NCI-H524 treated with DMSO at 0.1 percent for 48 hours (cell line): ENCODE measurements at places on chromosomes 12 and 14.

- DNase-seq, result no peak
Observed at GRCh38 chr12:89951050-89951693, 242.5 kb upstream of the ATP2B1 start.

DNA sequence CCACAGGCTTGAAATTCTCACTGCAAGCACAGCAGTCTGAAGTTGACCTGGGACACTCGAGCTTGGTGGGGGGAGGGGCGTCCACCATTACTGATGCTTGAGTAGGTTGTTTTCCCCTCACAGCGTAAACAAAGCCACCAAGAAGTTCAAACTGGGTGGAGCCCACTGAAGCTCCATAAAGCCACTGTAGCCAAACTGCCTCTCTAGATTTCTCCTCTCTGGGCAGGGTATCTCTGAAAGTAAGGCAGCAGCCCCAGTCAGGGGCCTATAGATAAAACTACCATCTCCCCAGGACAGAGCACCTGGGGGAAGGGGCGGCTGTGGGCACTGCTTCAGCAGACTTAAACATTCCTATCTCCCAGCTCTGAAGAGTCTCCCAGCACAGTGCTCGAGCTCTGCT, 31.7 kb upstream of the ST8SIA1 start:
- DNase-seq, result no peak

- DNase-seq, result no peak
Observed at GRCh38 chr12:132524405-132524804, 34.5 kb downstream of the FBRSL1 start.

GRCh38 chr12:3540387-3540990, 49.5 kb downstream of the PRMT8 start:
- DNase-seq, result no peak

DNA sequence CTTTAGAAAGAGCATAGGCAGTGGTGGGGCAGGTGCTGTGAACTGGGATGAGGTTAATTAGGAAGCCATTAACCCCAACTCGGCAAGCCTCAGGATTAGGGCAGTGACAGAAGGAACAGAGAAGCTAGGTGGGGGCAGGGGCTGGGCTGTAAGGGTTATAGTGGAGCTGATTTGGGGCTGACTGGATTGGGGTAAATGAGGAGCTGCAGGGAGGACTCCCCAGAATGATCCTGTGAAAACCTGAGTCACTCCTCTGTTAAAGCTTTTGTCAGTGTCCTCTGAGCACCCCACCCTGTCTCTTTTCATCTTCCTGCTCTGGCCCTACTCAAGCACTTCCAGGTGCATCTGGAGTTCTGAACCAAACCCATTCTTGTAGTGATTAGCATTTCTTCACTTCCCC, 4.4 kb downstream of the KLC1 start:
- DNase-seq, result peak; percentile 62

- DNase-seq, result no peak
Observed at GRCh38 chr12:4911316-4911994, 1.8 kb downstream of the KCNA1 start.

DNA sequence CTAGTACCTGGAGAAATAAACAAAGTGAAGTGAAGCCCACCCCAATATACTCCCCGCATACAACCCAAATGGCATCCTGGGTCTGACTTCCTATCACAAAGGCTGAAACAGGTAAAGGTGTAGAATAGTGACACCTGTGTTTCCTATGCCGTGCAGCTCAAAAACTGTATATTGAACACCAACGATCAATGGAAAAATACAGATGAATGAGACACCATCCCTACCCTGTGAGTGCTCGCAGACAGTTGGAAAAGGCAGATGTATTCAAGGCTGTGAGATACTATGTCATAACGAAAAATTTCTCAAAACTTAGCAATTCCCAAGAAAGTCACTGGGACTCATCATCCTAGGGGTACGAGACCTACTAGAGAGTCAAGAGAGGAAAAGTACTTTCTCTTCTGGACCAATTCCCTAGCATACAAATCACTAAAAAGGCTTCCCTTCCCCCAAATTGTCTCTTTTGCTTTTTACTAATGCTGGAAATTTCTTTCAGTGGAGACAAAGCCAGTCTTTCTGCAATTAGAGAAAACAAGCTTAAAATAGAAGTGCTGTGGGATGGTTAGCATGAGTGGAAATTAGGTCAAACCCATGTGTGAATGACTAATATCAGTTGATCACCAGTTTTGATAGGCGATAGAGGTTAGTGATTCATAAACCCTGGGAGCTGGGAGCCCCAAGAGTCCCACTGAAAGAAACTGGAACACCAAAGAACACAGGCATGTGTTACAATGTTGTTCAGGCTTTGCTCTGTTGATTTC, 249.7 kb downstream of the SPTSSA start:
- DNase-seq, result no peak

GRCh38 chr14:74824997-74825396, 50.9 kb downstream of the PROX2 start:
- DNase-seq, result no peak

DNA sequence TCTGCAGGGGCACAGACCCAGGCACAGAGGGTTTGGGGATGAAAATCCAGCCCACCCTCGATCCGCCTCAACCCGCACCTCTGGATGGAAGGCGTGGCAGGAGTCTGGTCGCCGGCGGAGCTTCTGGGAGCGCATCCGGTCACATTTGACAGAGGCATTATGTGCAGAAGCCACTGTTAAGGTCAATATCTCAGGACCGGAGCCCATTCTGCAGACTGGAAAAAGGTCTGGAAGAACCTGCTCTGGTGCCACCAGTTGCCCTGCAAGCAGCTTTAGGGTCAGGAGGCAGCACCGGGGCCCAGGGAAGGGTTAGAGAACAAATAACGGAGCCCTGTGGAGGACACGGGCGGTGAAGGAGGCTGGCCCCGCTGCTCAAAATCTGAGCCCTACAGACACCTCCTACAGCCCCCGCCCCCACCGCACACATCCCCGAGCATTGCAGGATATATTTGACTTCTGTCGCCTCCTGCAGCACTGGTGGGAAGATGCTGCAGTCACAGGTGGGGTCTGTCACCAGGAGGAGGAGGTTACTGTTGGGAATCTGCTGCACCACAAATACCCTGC, 25.1 kb upstream of the LRTM2 start:
- DNase-seq, result no peak

DNA sequence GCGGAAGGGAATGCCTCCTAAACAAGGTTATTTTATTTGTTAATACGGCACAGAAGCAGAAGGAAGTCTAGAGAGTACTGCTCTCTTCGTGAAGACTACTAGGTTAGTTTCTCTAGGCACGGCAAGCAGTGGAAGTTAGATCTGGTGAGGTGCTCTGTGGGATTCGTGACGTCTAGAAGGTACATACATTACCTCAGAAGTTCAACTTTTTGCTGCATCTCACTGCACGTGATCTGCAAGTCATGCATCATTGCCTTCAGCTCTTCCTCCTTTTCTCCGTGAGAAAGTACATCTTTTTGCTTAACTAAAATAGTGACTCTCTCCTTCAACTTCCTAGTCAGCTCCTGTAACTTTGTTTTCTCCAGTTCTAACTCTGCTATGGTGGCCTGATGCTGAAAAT, 74.7 kb downstream of the NIN start:
- no peak for DNase-seq

GRCh38 chr12:116137318-116137717, 140.2 kb downstream of the MED13L start:
- DNase-seq, result no peak

DNA sequence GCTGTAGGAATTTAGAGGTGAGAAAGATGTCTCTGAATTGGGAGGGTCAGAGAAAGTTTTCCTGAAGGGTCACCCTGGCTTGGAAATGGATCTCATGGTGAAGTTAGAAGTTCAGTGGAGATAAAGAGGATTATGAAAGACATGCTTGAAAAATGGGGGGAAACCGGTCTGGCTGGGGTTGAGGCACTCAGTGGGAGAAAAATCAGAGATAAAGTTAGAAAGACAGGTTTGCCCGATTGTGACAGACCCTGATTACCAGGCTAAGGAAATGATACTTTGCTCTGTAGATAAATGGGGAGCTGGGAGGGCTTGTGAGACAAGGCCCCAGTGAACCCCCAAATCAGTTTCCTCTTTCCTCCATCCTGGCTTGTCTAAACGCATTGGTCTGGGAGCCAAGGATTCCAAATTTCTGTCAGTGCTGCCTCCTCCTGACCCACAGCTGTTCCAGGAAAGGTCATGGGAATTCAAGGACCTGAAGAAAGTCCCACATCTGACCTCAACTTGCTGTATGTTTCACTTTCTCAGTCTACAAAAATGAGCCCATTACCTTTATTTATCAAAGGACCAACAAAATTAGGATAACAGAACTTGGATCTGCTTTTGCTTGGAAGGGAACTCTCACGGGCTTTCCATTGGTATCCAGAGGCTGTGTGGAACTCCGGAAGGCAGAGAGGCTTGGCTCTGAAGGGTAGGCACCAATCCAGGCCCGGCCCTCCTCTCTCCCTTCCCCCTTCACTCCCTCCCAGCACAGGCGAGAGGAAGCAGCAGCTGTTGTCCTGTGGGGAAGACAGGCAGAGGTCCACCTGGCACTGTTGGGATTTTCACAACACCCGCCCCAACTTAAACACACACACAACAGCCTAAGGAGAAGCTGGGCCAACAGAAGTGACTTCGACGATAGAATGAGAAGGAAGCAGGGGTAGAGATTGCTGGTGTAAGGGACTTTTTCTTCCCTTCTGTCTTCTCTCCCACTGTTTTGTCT, 3.4 kb upstream of the RNASE7 start:
- DNase-seq, result peak; percentile 54

- DNase-seq, result no peak
Observed at GRCh38 chr14:97137705-97138104, 340.5 kb downstream of the VRK1 start.

DNA sequence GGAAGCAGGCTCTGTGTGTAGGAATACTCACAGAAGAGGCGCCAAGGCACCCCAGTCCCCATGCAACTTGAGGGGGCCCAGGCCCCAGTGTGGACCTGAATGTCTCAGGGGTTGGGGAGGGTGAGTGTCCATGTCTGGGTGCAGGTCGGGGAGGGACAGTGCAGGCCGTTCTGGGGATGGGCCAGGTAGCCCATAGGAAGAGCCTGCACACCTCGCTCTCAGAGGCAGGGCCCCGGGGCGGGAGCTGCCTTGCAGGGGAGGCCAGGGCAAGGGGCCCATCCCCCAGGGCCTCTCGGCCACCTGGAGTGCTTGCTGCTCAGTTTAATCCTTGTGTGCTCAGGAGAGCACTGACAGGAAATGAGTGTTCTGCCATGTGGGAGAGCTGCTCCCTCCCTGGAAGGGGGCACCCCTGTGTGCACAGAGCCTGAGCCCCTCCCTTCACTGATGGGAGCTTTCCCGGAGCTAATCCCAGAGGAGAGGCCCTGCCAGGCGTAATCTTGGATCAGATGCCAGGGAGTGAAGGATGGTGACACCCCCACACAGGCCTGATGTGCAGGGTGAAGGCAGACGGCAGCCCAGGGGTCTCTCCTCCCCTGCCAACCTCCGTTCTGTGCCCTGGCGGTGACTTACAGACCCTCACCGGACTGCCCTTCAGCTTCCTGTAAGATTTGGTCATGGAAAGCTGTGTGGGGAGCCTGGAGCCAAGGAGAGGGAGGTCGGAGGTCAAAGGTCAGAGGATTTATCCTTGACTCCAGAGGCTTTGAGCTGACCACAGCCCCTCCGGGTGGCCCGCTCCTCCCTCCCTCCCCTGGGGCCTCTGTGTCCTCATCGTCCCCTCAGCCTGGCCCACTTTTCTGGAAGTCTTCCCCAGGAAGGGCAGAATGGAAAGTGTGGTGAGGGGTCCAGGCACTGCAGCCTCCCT, 24.4 kb upstream of the FBRSL1 start:
- DNase-seq, result peak; percentile 64

GRCh38 chr12:57797933-57798332, 15.3 kb downstream of the TSFM start:
- DNase-seq, result no peak

GRCh38 chr14:42307239-42307825, 700.7 kb downstream of the LRFN5 start:
- no peak for DNase-seq

GRCh38 chr12:54195737-54196347, 7.1 kb upstream of the SMUG1 start:
- no peak for DNase-seq

DNA sequence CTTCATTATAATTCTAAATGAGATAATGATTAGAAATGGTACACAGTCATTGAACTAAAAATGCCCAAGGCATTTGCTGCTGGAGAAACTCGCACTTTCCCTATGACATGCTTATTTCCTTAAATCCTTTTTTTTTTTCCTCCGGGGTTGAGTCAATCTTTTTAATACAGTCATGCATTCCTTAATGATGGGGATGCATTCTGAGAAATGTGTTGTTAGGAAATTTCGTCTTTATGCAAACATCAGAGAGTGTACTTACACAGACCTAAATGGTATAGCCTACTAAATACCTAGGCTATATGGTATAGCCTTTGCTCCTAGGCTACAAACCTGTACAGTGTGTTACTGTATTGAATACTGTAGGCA, 29.8 kb upstream of the DACT1 start:
- no peak for DNase-seq
